ENCODE measurements at places on chromosomes 7 and 10. TPM values are rescaled to one million over a fixed set of nuclear protein-coding genes. Genes with fewer than 3 reads are reported as not detected.
A peak's percentile ranks its signal among the peaks of the same experiment; 100 is the strongest.

- no peak overlapping the region for H3K4me3 ChIP-seq
- peaks cover 5% of the 10 kb centered on the region for H3K27me3 ChIP-seq
- H3K27ac ChIP-seq = no peak overlapping the region
These were observed 36.3 kb downstream of the ASB13 start for GRCh38 chr10:5630112-5630436.

GRCh38 chr7:87512906-87513305 lies 37.4 kb upstream of the ABCB4 start:
- H3K4me3 ChIP-seq = no peak overlapping the region
- no peaks in the 10 kb centered on the region for H3K27me3 ChIP-seq
- no peaks in the 10 kb centered on the region for H3K4me1 ChIP-seq
- DNase-seq = no peak

DNA sequence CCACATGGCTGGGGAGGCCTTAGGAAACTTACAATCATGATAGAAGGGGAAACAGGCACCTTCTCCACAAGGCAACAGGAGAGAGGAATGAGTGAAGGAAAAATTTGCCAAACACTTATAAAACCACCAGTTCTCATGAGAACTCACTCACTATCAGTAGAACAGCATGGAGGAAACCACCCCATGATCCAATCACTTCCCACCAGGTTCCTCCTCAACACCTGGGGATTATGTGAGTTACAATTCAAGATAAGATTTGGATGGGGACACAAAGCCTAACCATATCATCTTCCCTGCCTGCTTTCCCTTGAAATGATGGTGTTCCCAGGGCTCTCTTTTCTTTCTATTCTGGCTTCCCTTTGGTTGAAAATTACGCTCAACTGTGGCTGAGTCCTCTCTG lies 262.7 kb upstream of the HABP2 start:
- no peak overlapping the region for H3K27ac ChIP-seq
- DNase-seq = no peak
- no peaks in the 10 kb centered on the region for H3K27me3 ChIP-seq
- no peak overlapping the region for H3K4me3 ChIP-seq
- H3K4me1 ChIP-seq = no peaks in the 10 kb centered on the region

DNA sequence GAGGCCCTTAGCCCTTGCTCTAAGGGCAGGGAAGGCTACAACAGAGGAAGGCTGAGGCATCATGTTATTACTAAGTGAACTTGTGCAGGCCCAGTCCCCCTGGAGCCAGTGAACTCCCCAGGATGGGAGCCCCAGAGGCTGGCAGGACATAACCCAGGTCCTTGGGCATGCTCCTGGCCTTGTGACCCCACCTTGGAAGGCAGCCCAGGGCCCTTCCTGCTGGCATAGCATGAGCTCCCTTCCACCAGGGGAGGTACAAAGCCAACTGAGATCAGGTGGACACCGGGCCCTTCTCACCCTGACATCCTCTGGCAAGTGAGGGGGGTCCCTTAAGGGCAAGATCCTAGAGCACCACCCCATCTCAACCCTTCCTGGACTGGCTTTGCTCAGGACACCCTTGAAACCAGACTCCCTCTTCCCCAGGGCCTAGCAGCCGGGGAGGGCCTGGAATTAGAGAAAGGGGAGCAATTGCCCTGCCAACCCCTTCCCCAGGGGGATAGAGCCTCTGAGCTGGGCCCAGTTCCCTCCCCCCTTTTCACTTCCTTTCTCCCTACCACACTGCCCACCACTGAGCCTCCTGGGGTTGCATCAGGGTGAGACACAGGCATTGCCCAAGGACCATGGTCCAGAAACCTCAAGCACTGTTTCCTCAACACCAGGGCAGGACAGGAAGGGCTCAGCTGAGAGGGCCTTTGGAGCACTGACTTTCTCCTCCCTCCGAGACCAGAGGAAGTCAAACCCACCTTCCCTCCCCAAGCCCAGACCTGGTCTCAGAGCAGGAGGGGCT lies 1.8 kb upstream of the VSIR start:
- H3K4me1 ChIP-seq = peaks cover 48% of the 10 kb centered on the region
- no peak overlapping the region for H3K4me3 ChIP-seq
- no peak for DNase-seq
- peak overlapping the region; percentile 4 for H3K27ac ChIP-seq
- H3K27me3 ChIP-seq = no peaks in the 10 kb centered on the region

GRCh38 chr10:63206997-63207811 lies 74.1 kb downstream of the NRBF2 start:
- H3K36me3 ChIP-seq = peaks cover 35% of the 10 kb centered on the region
- H3K4me1 ChIP-seq = peaks cover 32% of the 10 kb centered on the region
- H3K4me3 ChIP-seq = no peak overlapping the region
- no peaks in the 10 kb centered on the region for H3K27me3 ChIP-seq

DNA sequence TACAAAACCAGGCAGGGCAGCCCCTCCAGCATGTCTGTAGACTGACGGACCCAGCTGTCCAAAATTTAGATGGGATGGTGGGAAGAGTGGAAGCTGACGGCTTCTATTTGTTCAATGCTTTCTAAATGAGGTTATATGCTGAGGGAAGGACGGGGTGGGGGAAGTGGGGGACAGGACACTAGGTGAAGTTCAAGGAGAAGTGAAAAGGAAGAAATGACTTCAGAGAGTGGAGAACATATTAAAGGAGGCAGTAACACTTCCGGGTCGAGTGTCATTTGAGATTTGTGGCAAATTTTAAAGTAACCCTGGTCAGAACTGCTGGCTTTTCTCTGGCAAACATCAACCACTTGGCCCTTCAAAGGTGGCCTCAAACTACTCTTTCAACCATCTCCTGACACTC lies 9.4 kb downstream of the PIP4K2A start:
- H3K36me3 ChIP-seq = peaks cover 2% of the 10 kb centered on the region
- peak overlapping the region; percentile 76 for H3K27ac ChIP-seq
- H3K4me3 ChIP-seq = peak overlapping the region; percentile 66
- peaks cover 64% of the 10 kb centered on the region for H3K4me1 ChIP-seq
- DNase-seq = no peak

GRCh38 chr7:27553273-27553672 lies 109.4 kb downstream of the HIBADH start:
- no peak for DNase-seq
- no peaks in the 10 kb centered on the region for H3K4me1 ChIP-seq
- no peaks in the 10 kb centered on the region for H3K36me3 ChIP-seq
- H3K27me3 ChIP-seq = no peaks in the 10 kb centered on the region

DNA sequence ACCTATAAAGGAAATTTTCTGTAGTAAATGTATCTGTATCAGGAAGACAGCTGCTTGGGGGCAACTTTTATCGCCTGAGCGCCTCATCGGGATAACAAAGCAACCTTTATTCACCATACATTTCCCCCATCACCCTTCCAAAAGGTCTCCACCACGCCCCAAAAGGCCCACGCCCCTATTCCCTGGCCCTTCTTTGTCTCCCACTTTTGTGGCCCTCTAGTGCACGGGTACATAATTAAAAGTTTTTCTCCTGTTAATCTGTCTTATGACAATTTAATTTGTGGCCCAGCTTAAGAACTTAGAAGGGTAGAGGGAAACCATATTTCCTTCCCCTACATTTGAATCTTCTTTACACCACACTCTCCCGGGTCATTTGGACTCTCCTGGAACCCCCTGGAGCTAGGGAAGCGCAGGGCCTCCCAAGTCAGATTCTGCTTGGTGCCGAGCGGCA lies 625 bp downstream of the RP9 start:
- H3K4me3 ChIP-seq = peak overlapping the region; percentile 96
- peaks cover 11% of the 10 kb centered on the region for H3K4me1 ChIP-seq
- H3K27ac ChIP-seq = peak overlapping the region; percentile 45
- H3K36me3 ChIP-seq = no peaks in the 10 kb centered on the region

DNA sequence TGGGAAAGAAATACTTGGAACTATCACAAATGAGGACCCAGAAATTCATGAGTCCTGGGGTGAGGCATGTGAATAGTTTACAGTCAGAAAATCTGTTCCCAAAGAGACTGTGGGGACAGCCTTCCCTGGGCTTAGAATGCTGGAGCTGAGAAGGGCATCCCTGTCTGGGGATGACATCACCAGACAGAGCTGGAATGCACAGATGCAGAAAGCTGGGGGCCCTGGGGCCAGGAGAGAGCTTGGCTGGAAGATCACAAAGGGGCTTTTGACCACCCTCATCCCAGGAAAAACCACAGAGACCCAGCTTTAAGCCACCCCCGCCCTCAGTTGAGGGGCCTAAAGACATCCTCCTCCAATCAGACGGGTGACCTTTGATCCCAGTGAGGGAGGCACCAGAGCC lies 264.5 kb downstream of the PLXNA4 start:
- H3K4me1 ChIP-seq = no peaks in the 10 kb centered on the region
- no peak overlapping the region for H3K4me3 ChIP-seq
- no peaks in the 10 kb centered on the region for H3K27me3 ChIP-seq
- no peak for DNase-seq
- no peaks in the 10 kb centered on the region for H3K36me3 ChIP-seq

DNA sequence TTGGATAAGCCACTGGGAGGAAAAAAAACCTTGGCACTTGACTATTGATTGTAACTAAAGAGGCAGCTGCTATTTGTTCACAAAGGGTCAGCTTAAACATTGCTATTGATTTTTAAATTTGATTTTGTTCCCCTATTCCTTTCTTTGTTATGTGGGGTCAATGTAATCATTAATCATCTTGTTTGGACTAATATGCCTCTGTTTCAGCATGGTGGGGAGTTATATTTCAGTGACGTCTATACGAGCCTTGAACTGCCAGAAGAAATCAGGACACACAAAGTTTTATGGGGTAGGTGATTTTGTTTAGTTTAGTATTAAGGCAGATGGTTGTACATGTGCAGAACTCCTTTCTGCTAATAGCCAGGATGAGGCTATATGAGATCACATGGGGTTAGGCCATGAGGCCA lies 7.5 kb downstream of the AS3MT start:
- H3K27me3 ChIP-seq = no peaks in the 10 kb centered on the region
- no peak overlapping the region for H3K27ac ChIP-seq
- no peaks in the 10 kb centered on the region for H3K36me3 ChIP-seq
- H3K4me1 ChIP-seq = no peaks in the 10 kb centered on the region
- no peak overlapping the region for H3K4me3 ChIP-seq

DNA sequence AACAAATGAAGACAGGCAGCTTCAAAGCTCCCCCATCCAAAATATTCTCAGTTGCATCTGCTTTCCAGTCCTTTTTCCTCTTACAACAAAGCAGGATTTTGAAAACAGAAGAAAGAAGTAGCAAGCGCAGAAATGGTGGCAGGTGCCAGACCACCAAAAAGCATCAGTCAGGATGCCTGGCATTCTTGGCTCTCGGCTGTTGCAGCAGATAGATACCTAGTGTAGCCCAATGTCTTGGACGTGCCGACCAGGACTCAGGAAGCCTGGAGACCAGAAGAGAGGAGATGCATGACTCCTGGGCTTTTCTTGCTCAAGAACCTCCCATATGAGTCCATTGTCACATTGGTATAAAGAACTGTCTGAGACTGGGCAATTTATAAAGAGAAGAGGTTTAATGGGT lies 115.2 kb downstream of the RAB18 start:
- no peaks in the 10 kb centered on the region for H3K36me3 ChIP-seq
- no peaks in the 10 kb centered on the region for H3K27me3 ChIP-seq
- H3K27ac ChIP-seq = no peak overlapping the region
- no peak for DNase-seq
- no peak overlapping the region for H3K4me3 ChIP-seq

DNA sequence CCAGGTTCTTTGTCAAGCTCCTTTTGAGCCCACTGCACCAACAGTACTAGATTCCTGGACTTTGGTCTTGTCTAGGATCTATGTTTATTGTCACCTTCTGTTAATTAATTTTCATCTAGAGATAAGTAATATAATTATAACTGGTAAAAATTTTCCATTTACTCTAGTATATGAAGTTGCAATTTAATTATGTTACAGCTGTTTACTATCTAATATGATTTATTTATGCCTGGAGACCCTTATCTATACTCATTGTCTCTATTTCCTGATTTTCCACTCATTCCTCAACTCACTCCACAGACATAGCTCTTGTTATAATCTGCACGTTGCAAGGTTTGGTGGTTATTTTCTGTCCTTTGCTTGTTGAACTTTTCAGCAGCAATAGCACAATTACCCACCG lies 63.2 kb upstream of the PHF14 start:
- H3K36me3 ChIP-seq = no peaks in the 10 kb centered on the region
- H3K4me1 ChIP-seq = no peaks in the 10 kb centered on the region
- H3K4me3 ChIP-seq = no peak overlapping the region
- H3K27me3 ChIP-seq = no peaks in the 10 kb centered on the region
- H3K27ac ChIP-seq = no peak overlapping the region

DNA sequence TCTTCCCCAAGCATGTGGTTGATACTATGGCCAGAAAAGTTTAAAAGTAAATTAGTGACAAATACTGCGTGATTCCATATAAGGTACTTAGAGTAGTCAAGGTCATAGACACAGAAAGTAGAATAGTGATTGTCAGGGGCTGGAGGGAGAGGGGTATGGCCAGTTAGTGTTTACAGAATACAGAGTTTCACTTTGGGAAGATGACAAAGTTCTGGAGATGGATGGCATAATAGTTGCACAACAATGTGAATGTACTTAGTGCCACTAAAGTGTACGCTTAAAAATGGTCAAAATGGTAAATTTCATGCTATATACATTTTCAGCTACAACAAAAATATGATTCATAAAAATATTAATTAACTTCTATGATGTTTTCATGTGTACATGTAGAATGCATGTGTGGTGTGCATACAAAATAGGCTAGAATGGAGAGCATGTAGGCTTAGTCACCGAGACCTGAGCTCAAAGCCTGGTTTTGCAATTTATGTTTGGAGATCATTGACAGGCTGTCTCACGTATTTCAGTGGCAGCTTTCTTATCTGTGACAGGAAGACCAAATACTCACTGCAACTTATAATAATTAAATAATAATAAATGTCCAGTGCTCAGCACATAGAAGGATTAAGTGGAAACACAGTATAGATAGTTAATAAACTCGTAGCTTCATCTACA lies 625.6 kb downstream of the SUGCT start:
- no peaks in the 10 kb centered on the region for H3K4me1 ChIP-seq
- no peak overlapping the region for H3K27ac ChIP-seq
- no peaks in the 10 kb centered on the region for H3K27me3 ChIP-seq
- H3K36me3 ChIP-seq = no peaks in the 10 kb centered on the region
- H3K4me3 ChIP-seq = no peak overlapping the region

- H3K27ac ChIP-seq = no peak overlapping the region
- DNase-seq = no peak
- H3K27me3 ChIP-seq = no peaks in the 10 kb centered on the region
These were observed 297.3 kb downstream of the EXOC4 start for GRCh38 chr7:133550145-133550544.

Gene HOXA1
- not detected for total RNA-seq

Gene SUN3
- not detected for total RNA-seq

Gene FAM241B
- total RNA-seq = 0.37 TPM

Gene VPS37D
- 0.21 TPM for total RNA-seq

Measured in GM12878 (cell line).